ENCODE measurements at places on chromosomes 7 and 10.

DNA sequence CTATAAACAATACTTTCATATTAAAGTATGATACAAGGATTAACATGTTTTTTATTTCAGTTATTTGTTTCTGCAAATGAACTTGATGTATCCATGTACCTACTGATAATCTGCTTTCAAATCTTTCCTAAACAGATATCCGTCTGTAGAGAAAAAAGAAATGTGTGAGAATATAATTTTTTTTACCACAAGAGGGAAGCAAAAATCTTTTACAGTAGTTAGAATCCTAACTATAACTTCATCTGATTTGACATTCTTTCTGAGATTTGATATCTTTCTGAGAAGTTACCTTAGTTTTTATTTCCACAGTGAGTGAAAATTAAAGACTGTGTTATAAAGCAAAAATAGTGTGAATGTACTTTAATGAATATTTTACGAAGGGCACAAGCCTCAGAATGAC, 203.9 kb upstream of the PCLO start:
- DNase-seq: no peak

GRCh38 chr7:139669106-139670061, 108.4 kb downstream of the HIPK2 start:
- no peak for DNase-seq

- no peak for DNase-seq
Measured at GRCh38 chr10:113368666-113369364, 184.0 kb upstream of the HABP2 start.

DNA sequence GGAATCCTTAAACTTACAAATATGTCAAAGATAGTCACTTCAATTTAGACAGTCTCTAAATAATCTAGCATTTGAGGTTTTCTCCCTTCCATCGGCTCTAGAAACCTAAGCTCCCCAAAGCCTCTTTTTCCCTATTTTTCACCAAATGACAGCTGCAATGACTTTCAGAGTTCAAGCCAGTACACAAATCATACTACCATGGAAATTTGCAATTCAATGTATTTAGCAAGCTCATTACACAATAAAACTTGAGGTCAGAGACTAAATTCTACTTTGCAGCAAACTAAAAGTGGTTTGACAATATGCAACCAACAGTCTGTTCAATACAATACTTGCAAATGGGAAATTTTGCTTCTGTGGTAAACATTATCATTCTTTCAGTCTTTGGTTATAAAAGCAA, 80.3 kb downstream of the SKIDA1 start:
- no peak for DNase-seq

GRCh38 chr10:111077785-111078504, 1.1 kb downstream of the ADRA2A start:
- no peak for DNase-seq

DNA sequence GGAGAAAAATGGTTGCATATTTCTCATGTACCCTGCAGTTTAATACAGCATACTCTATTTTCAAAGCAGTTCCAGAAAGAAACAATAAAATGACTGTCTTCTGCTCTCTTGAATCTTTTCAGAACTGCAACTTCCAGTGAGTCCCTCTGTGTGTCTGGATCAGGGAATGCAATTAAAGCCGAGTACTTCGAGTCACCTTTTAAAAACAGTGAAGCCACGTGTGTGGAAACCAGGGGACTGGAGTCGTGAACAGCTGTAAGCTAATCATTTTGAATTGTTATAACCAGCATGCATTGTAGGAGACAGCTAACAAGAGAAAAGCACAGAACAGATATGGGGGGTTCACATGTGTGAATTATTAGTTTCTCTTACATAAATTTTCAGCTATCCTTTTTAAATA, 109.1 kb downstream of the CPED1 start:
- DNase-seq: no peak

DNA sequence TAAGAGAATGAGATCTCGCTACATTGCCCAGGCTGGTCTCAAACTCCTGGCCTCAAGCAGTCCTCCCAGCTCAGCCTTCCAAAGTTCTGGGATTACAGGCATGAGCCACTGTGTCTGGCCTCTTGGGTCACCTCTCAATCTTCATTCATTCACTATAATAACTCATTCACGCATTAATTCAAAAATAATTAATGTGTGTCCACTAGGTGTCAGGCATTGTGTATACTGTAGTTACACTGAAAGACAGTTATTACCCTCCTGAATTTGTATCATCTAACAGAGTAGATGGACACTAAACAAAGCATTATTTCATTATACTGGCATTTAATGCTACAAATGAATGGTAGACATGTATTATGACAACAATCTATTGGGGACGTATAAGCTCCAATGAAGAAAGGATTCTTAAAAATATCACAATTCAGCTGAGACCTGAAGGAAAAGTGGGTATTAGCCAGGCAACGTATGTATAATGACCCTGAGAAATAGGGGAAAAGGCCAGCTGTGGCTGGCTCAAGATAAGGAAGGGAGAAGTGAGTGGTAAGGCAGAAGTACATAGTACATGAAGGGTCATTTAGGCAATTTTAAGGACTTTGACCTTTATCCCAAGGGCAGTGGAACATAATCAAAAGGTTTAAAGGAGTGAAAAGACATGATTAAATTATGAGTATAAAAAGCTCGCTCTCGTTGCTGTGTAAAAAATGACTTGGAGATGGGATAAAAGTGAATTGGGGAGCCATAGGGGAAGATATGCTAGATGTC, 150.7 kb downstream of the BTAF1 start:
- DNase-seq: no peak

- no peak for DNase-seq
Measured at GRCh38 chr10:76082956-76083355, 651.5 kb downstream of the LRMDA start.

GRCh38 chr7:119256001-119256400, 1017.0 kb upstream of the KCND2 start:
- DNase-seq: no peak

DNA sequence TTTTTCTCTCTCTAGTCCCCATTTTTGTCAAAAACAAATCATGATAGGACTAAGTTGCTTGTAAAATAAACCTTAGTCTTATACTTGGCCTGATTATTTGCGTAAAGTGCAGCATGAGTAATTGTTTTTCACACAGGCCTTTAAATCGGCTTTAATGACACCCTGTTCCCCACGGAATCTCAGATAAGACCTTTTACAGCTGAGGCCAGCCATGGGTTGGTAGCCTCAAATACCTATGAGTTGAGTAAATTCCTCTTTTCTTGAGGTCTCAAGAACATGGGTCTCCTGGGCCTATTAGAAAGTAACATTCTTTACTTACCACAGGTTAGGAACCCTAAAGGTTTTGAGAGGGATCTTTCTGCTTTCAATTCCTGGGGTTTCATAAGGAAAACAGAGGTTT, 761.0 kb upstream of the PHF14 start:
- no peak for DNase-seq

DNA sequence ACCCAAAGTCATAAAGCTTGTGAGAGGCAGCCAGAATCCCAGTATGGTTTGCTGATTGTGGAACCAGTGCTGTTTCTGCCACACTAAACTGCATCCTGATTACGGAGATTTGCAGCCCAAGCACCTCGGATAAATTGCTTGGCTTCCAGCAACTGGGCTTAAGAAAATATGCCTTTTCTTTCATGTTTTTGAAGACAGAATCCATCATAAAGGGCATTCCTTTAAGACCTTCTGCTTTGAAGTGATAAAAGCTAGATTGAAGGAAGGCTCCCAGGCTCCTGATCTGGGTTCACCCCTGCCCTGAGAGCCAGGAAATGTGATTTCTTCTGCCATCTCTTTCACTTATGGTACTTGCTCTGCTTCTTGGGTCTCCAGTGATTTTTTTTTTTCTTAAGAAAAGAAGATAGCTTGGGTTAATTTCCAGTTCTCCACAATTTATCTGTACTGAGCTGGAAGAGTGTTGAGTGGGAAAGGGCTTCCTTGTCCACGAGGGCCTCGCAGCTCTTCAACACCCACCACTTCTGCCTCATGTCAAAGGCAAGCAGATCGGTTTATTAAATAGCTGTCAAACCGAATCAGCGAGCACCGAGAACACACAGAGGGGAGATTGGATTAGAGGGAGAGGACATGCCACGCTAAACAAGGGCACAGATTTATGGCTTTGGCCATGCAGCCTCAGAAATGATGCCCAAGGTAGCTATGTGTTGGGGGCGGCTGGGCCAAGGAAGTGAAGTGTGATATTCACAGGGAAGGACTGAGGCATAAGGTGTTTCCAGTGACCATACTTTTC, 94.9 kb upstream of the TBX20 start:
- no peak for DNase-seq

GRCh38 chr7:86768967-86769760, 125.5 kb downstream of the GRM3 start:
- DNase-seq: no peak

- no peak for DNase-seq
Measured at GRCh38 chr10:131697476-131698128, 203.2 kb upstream of the PPP2R2D start.

DNA sequence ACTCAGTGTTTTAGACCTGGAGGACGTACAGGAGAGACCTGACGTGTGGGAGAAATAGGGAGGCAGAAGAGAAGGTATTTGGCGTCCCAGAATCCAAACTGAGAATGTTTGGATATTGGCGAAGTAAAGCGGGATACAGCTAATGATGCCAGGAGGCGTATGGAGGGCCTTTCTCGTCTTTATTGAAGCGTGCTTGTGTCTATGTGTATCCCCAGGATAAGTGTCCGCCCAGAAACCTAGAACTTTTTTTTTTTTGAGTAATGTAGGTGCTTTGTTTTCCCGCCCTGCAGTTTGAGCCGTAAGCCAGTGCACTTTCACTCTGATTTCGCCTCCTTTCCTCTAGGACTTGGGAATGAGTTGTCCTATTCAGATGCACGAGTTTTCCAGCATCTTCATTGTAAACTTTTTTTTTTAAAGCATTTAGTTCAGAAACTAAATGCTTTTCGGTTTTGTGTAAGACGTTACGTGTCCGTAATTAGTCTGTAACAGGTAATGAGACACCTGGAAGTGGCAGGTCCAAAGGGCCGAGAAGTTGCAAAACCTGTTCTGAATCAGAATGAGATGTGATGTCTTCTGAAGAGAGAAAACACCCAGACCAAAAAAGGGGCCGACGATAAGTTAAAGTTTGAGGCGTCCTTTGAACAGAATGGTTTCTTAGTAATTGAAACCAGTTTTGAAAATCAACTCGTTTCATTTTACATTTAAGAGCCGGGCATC, 746 bp downstream of the ARL5B start:
- DNase-seq: peak; percentile 38

GRCh38 chr10:29412485-29412884, 123.6 kb downstream of the LYZL1 start:
- no peak for DNase-seq

GRCh38 chr10:51257511-51258248, 183.4 kb downstream of the PRKG1 start:
- DNase-seq: no peak

DNA sequence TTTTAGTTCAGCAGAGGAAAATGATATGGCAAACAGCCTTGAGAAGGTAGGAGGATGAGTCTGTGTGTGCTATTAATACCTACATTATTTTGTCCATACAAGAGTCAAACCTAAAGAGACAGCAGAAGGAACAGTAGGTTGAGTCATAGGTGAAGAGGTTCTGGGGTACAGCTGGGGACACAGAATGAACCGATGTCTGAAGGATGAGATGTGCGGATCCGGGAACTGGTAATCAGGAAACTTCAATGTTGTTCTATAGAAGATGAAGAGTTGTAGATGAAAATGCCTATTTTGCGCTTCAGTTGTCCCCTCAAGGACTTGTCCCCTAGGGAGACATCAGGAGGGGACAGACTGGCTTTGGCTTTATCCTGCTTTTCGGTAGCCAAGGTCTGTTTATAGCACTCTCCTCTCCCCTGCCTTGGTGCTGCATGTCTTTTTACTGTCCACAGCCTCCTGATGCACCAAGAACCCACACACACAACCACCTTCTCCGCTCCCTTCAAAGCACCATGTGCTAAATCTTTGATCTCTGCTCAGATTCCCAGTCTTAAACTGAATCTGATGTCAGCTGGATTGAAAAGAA, 94.6 kb downstream of the GNAT3 start:
- no peak for DNase-seq

- DNase-seq: no peak
Measured at GRCh38 chr10:100615908-100616307, 80.2 kb downstream of the HIF1AN start.

DNA sequence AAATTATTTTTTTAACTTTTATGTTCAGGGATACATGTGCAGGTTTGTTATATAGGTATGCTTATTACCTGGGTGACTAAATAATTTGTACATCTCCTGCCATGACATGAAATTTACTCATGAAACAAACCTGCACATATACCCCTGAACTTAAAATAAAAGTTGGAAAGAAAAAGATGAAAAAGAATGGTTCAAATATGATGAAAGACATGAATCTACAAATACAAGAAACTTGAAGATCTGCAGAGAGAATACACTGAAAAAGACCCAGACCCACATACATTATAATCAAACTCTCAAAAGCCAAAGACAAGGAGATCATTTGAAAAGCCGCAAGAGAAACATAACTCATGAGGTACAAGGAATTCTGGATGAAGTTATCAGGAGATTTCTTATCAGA, 70.2 kb downstream of the AKR1C4 start:
- DNase-seq: no peak

DNA sequence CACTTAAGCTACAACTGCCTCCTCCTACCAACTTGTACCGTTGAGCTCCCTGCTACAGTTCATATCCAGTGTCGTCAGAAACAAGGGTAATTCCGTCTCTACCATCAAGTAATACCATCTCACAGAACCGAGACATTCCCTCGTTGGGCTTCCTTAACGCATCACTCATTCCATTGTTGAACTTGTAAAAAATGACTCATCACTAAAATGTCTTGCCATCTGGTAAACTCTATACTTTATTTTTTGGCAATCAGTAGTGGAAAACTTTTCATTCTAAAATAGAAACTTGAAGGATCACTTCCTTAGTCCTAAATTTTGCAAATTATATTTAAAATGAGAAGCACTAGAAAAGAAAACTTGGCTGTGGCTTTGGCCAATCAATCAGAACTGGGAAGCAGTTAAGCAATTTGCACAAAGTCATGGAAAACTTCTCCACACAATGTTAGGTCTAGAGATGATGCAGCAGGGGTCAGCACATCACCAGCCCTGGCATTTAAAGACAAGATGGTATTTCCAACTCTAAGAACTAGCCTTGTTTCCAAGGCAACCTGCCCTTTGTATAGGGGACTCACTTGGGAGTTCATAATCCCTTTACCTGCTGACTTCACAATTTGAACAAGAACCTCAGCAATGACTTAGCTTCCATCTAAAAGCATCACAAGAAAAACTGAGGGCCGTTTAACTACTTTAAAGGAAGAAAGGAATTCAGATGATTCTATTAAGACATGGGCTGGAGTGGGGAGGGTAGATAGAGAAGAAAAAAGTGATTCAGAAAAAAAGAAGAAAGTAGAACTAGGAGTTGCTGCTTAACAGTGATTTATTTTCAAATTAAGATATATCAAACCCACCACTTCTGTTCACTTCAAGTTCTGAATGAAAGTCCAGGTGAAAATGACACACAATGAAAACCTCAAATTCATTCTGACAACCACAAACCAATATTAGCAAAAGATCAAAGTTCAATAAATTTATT, 288.1 kb downstream of the PARD3 start:
- no peak for DNase-seq

- no peak for DNase-seq
Measured at GRCh38 chr7:12415072-12415471, 11.4 kb upstream of the VWDE start.
